ENCODE measurements at places on chromosomes 6 and 20. TPM values are rescaled to one million over a fixed set of nuclear protein-coding genes. Genes with fewer than 3 reads are reported as not detected.
A peak's percentile ranks its signal among the peaks of the same experiment; 100 is the strongest.

The TPBG gene
- total RNA-seq = not detected

The HLA-DPB1 gene
- 25.1 TPM for total RNA-seq

The TAB2 gene
- total RNA-seq = 103 TPM

The TFAP2D gene
- total RNA-seq = not detected

The CCM2L gene
- not detected for total RNA-seq

The GPR6 gene
- total RNA-seq = not detected

The IRF4 gene
- total RNA-seq = 700 TPM

The HSPA12B gene
- total RNA-seq = not detected

The TCF19 gene
- total RNA-seq = 102 TPM

The MYCT1 gene
- not detected for total RNA-seq

The TCP11 gene
- not detected for total RNA-seq

The ZNF165 gene
- 1.9 TPM for total RNA-seq

The NOTCH4 gene
- 1.4 TPM for total RNA-seq

DNA sequence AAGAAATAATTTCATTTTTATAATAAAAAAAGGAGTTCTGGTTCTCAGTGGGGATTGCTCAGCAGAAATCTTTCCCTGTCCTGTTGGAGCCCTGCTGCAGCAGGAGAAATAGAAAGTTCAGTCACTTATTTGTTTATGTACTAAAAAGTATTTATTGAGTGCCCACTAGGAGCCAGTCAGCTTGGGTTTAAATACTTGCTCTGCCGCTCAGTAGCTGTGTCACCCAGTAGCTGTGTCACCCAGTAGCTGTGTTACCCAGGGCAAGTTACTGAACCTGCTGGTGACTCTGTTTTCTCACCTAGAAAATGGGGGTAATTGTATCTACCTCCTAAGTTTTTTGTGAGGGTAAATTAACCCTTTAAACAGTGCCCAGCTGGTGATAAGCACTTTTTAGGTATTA lies 32.9 kb downstream of the FOXF2 start:
- no peak for DNase-seq

DNA sequence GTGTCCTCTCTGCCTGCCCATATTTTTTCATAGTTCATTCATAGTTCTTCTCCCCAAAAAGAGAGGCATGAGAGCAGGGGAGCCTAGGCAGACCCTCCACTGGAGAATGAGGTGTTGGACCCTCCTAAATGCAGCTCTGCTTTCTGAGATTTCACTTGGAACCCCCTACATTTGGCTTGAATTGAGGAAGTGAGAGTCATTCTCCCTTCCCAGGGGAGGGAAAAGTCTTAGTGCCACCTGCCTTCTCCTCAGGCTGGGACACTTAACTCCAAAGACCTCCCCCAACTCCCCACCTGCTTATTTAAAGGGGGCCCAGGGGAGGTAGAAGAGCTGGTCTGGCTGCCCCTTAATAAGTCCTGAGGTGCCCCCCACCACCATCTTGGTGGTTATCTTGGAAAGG lies 78.2 kb downstream of the CHMP4B start:
- DNase-seq = no peak

DNA sequence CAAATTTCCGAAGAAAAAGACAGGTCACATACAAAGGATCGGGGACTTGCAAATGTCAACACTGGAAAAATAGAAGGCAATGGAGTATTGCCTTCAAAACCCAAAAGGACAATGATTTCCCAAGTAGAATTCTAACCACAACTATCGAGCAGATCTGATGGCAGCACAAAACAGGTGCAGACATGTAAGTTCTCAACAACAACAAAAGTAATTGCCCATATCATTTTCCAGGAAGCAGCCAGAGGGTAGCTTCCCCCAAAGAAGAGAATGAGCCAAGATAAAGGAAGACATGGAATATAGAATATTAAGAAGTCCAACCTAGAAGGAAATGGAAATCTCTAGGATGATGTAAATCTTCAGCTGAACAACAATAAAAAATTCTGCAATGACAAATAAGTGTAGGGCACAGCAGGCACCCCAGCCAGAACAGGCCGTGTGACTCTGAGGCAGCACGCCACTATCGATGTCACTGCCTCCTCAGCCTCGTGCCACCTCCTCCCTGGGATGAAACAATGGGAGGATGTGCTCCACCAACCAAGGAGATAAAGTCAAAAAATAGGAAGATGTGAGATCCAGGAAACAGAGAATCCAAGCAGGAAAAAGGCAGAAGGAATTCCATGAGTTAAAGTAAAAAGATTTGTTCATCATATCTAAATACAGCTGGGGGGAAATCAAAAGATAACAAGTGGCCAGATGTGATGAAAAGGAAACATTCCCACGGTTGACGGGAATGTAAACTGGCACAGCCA lies 34.1 kb downstream of the SERPINB1 start:
- no peak for DNase-seq

GRCh38 chr20:48215536-48215935 lies 430.3 kb upstream of the SULF2 start:
- DNase-seq = no peak

- no peak for DNase-seq
These were observed 7.4 kb upstream of the BEND3 start for GRCh38 chr6:107122748-107123147.

DNA sequence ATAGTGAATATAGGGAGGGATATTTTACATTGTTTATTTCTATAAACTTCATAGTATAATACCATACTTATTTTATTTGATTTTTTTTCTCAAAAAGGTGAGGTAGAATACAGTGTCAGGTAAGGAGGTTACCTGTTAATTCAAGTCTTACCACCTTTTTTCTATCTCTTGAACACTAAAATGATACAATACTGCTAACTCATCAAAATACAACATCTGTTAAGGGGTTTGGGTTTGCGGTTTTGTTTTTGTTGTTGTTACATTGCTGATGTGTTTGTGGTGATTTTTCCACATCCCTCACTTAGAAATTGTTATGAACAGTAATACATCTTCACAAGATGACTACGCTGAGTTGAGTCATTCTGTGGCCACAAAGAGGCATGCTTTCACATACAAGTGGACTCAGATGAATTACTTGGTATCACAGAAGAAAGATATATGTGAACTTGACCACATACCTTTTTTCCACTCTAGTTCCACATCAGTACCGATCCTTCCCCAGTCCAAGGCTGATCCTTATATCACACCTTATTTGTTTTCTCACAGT lies 139.4 kb upstream of the ID4 start:
- no peak for DNase-seq

DNA sequence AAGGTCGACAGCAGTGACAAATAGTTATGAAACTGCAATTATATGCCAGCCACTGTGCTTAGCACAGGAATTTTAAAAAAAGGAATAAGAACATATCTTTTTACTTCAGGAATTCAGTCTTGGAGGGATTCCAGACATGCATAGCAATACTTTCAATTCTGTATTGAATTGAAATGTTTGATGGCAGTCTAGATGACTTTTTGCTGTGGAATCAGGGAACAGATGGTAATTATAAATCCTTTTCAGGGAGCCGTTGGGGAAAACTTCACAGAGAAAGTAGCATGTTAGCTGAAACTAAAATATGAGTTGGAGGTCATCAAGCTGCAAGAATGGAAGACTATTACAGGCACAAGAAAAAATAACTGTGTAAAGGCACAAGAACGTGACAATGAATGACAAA lies 74.8 kb downstream of the IMPG1 start:
- no peak for DNase-seq

DNA sequence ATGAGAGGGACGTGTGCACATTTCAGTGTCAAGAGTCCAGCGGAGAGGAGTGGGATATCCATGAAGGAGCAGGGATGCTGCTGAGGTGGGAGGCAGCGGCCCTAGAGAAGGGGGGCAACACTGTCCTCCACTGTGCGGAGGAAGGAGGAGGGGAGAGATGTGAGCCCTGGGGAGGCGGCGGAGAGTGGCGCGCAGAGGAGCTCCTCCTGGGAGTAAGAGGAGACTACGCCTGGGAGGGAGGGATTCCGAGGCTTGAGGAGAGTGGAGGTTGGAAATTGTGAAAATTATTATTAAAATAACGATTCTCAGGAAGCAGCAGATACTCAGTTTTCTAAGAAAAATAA lies 142.7 kb downstream of the CEP57L1 start:
- DNase-seq = no peak

DNA sequence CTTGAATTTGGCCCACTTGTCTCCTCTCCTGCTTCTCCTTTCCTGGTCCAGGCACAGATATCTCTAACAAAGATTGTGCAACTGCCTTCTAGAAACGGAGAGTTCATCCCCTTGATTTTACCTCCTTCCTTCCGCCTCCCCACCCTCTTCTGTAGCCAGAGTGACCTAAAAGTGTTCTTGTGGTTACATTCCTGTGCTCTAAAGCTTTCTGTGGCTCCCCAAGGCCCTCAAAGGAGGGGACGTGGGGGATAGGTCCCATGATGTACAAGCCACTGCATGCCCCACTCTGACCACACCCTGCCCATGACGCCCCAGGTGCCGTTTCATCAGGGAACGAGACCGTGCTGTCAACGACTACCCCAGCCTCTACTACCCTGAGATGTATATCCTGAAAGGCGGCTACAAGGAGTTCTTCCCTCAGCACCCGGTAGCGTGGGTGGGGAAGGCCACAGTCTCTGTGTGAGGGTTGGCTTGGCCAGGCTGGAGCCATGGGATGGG lies 8.2 kb downstream of the CDC25B start:
- DNase-seq = no peak

DNA sequence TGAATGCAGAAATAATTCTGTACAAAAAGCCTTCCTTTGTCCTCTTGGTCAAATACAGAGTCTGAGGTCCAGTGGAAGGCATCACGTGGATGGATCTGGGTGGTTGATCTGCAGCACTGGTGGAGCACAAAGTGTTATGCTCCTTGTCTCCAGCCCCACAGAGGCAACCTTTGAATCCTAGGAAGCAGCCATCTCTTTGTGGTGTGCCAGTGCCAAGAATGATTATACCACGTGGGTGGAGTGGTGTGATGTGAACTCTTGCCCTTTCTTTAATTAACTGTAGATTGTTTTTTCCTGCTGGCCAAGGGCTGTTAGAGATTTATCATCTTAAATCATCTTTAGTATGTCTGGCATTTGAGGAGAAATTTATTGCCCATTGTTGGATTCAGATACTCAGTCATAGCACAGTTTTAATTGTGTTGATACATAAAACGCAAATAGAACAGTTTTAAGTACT lies 31.1 kb downstream of the NCOA7 start:
- DNase-seq = no peak

GRCh38 chr6:133817460-133818047 lies 71.4 kb upstream of the TCF21 start:
- DNase-seq = no peak

GRCh38 chr6:2264932-2265331 lies 19.5 kb upstream of the GMDS start:
- DNase-seq = no peak

DNA sequence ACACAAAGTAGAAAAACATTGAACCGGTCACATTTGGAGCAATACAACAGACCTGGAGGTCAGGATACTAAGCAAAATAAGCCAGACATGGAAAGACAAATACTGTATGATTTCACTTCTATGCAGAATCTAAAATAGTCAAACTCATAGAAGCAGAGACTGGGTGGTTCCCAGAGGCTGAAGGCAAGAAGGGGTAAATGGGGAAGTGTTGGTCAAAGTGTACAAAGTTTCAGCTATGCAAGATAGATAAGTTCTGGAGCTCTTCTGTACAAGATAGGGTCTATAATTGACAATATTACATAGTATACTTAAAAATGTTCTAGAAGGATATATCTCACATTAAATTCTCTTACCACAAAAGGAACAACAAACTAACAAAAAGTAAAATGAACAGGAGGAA lies 70.3 kb downstream of the TMEM244 start:
- DNase-seq = no peak

DNA sequence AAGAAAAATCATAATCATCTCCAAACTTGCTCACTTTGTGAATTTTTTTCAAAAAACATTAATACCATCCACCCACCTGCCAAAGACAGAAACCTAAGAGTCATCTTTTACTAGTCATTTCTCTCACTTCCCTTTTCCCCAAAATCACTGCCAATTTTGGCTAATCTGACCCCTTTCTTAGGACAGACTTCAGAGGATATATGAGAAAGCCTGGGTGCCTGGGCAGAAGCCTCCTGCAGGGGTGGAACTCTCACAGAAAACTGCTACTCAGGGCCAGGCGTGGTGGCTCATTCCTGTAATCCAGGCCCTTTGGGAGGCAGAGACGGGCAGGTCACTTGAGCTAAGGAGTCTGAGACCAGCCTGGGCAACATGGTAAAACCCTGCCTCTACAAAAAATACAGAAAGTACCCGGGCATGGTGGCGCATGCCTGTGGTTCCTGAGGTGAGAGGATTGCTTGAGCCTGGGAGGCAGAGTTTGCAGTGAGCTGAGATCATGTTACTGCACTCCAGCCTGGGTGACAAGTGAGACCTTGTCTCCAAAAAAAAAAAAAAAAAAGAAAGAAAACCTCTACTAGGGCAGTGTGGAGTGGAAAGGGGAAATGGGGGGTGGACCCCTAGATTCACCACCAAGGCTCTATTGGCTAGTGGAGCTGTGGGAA lies 3.8 kb downstream of the DEK start:
- peak; percentile 11 for DNase-seq

- no peak for DNase-seq
These were observed 132.7 kb downstream of the TSHZ2 start for GRCh38 chr20:53104884-53105283.

DNA sequence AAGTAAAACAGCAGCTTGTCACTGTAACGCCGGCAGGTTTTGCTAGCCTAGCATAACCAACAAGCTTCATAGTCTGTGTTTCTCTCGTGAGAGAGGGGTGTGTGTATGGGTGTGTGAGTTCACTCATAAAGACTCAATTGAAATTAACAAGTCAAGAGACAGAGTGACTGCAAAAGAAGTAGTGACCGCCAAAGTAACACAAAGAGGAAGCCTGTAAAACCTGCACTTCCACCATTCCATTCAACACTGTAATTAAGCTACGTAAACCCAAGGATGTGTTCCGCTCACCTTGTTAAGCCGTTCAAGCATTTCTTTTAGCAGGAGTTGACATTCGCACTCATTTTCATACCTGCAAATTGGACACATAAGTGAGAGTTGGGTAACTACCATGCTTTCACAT lies 6.6 kb downstream of the BFSP1 start:
- no peak for DNase-seq

GRCh38 chr6:54717849-54718455 lies 128.6 kb upstream of the FAM83B start:
- DNase-seq = no peak

GRCh38 chr6:56491606-56492328 lies 150.9 kb downstream of the DST start:
- no peak for DNase-seq

GRCh38 chr6:132669690-132670291 lies 10.8 kb upstream of the TAAR1 start:
- DNase-seq = no peak

- peak; percentile 24 for DNase-seq
These were observed 19.4 kb upstream of the SLC4A11 start for GRCh38 chr20:3258429-3258828.

GRCh38 chr6:137148306-137149034 lies 25.0 kb downstream of the IL22RA2 start:
- no peak for DNase-seq

DNA sequence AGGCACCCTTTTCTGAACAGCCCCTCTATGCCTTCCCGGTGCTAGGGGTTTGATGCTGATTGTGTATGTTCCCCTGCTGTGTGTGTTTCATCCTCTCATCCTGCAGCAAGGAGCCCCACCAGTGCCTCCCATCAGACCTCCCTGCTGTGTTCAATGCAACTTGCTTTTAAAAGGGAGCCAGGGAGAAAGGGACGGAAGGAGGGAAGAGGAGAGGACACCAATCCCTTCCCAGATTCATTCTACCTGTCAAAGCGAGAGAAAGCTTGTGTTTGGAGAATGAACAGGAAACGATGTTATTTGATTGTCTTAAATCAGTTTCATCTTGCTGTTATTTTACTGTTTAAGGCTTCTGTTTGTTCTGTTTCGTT lies 259.2 kb downstream of the ADGB start:
- DNase-seq = no peak
